ENCODE measurements at places on chromosomes 11 and 22.

- DNase-seq = no peak
These were observed 13.8 kb downstream of the PLXNB2 start for GRCh38 chr22:50293441-50294318.

GRCh38 chr22:31126128-31126868 lies 3.5 kb downstream of the INPP5J start:
- no peak for DNase-seq

GRCh38 chr11:121037016-121037415 lies 13.1 kb downstream of the TBCEL start:
- DNase-seq = no peak

DNA sequence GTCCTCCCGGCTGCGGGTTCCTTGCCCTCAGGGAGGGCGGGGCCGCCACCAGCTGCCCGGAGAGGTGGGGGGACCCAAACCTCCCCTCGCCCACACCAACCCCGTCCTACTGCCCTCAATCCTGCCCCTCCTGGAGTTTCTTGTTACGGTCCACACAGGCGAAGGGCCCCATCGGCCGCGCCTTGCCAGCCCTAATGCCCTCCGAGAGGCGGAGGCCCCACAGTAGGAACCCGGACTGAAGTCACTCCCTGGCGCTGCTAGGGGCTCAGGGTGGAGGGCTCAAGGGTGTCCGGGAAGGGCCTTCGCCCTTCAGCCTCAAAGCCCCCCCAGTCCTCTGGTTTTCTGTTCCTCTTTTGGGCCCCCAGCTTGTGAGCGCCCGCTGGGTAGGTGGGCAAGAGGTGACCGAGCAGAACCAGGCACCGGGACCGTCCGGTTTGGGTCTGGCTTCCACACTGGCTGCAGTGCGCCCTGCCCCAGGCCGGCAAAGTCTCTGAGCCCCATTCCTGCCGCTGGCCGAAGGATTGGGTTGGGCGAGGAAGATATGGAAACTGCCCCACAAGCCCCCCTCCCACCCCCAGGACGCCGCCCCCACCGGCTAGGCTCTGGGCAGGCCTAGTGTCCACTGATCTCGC lies 24.5 kb downstream of the DUSP8 start:
- no peak for DNase-seq

DNA sequence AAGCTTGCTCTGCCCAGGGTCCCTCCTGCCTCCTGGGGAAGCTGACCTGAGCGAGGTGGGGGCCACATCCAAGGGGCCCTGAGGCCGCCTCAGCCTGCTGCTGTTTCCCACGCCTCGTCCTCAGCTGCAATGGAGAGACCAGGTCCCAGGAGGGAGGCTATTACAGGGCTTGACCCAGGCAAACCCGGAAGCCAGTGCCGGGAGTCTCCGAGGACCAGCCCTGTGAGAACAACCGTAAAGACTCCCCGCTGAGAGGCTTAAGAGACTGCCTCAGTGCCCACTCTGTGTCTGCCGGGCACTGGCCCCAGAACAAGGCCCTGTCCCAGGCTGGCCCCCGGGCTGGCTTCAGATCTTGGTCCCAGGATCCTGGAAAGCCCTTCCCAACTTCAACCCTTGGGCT lies 124.3 kb upstream of the FGF3 start:
- no peak for DNase-seq

DNA sequence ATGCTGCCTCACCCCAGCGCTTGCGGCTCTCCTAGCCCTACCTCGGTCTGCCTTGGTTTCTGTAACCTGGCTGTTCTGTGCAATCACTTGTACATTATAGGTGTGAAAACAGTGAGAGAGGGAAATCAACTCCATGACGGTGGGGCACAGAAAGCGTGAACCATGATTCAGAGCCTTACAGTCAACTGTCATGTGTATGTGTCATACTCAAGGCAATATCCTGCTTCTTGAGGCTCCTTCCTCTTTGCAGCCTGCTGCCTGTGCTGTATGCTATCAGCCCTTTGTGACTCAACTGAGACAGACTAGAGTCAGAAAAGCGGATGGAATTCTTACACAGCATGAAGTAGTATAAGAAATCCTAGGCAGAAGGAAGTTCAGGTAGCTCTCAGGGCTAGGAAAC lies 2.1 kb downstream of the NRIP3 start:
- DNase-seq = no peak

- DNase-seq = no peak
These were observed 71.6 kb downstream of the KCNQ1 start for GRCh38 chr11:2516276-2517015.

DNA sequence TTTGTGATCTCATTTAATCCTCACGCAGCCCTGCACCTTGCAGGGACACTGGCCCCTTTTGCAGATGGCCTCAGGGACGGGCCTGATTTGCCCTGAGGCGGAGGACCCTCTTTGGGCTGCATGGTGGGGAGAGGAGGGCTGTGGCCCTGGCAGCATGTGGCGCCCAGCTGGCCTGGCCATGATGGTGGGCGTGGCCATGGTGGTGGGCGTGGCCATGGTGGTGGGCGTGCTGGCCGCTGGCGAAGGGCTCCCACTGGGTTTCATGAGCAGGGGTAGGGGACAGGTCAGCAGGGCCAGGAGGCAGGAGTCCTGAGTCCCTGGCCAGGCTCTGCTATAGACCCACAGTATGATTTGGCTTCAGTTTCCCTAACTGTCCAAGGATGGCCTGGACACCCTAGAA lies 13.1 kb downstream of the WNT11 start:
- no peak for DNase-seq

DNA sequence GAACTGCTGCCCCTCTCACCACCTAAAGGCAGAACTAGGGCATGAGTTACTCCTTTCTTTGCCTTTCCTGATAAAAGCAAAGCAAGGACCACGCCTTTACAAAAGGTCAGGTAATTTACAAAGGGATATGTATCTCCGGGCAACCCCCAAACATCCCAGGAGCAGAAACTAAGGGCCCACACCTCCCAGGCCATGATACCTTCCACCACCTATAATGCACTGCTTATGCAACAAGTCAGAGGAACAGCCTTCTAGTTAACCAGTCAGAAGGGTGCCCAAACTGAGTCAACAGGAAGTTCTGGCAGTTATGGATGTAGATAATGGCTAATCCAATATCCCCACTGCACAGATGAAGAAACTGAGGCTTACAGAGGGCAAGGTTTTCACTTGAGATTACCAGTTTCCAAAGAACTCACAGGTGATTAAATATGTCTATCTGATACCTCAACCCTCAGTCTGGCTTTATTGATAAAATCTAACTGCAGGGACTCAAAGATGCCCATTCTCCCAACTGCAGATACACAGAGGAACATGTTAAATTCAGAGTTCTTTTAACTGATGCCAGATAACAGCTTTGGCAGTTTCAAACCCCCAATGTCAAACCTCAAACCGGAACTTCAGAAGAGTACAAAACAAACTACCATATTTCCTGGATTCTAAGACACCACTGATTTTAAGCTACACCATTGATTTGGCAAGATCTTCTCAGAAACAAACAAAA lies 16.8 kb upstream of the CASTOR1 start:
- no peak for DNase-seq

- no peak for DNase-seq
These were observed 179.2 kb upstream of the MTMR2 start for GRCh38 chr11:96103102-96103501.

DNA sequence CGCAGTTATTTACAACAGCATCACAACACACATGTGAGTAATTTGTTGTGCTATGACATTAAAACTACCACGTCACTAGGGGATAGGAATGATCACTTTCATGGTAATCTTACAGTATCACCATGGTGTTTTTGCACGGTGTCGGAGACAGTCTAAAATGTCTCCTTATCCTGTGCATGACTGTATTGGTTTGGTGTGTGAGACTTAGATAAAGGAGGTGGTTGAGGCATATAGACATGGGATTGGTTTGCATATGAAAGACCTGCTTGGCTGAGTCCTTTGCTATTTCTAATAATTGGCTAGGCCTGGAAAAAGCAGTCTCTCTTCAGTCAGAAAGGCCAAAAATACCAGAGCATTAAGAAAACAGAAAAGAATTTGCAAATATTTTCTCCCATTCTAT lies 30.2 kb downstream of the MSANTD4 start:
- no peak for DNase-seq

GRCh38 chr11:133619973-133620372 lies 87.7 kb upstream of the OPCML start:
- no peak for DNase-seq

DNA sequence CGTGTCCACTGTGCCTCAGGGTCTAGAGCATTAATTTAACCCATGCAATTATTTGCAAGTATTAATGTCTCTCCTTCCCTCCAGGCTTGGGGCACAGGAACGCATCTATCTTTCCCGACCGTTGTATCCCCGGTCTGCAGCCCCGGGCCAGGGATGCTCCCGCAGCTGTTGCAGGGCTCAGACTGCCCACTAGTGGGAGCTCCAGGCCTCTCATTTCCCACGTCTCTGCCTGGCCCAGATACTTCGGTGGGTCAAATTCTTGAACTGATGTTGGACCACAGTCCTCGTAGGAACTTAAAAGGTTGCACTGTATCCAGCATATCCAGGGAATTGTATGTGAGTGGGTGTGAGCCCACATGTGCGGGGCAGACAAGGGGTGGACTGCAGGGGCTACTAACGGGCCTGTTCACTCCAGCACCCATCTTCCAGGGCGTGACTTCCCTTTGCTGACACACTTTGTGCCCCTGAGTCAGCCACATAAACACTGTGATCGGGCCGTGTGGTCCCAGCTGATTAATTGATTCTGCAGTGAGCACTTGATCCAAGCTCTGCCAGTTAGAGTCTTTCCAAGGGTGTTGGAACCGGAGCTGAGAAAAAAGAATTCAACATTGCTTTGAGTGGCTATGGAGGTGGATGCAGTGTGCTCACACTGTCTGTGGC lies 451.3 kb downstream of the TBC1D22A start:
- DNase-seq = no peak

GRCh38 chr11:125275905-125276618 lies 111.5 kb downstream of the PKNOX2 start:
- DNase-seq = no peak

- no peak for DNase-seq
These were observed 17.2 kb upstream of the CD59 start for GRCh38 chr11:33753304-33753967.

DNA sequence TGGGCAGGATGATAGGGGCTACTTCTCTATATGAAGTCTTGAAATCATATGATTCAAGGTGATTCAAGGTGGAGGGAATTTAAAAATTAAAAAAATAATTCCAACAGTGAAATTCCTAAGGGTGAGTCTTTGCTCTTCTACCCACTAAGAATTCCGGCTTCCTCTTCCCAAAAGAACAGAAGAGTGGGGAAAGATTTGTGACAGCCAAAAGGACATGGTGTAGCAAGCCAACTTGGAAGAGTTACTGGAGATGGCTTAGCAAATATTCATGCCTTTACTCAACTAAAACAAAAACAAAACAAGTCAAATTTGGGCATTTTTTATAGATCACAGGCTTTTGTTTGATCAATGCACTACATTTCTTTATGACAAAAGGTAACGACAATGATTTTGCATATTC lies 12.3 kb downstream of the ZBED5 start:
- DNase-seq = no peak

- DNase-seq = peak; percentile 48
These were observed 18.8 kb downstream of the PRPF19 start for GRCh38 chr11:60887556-60887955.

DNA sequence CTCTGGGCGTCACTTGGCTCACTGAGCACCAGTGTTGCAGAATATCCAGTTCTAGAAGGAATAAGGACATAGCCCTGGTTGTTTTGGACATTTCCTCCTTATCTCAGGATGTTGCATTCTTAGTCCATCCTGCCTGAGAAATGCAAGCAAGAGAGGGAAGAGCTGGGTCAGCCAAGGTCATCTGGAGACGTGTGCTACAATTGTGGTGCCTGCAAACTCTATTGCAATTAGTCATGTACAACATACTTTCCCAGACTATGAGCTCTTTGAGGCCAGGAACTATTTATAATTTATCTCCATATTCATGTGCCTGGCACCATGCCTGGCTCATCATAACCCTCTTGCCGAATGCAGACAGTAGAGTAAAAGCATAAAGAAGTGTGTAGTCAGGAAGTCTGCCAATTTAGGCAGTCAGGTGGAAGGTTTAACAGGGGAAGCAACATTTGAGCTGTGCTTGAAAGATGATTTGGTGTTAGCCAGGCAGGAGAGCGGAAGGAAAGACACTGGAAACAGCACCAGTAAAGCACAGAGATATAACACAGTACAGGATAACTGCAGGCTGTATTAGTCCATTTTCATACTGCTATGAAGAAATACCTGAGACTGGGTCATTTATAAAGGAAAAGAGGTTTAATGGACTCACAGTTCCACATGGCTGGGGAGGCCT lies 129.4 kb upstream of the PAX6 start:
- peak; percentile 25 for DNase-seq

DNA sequence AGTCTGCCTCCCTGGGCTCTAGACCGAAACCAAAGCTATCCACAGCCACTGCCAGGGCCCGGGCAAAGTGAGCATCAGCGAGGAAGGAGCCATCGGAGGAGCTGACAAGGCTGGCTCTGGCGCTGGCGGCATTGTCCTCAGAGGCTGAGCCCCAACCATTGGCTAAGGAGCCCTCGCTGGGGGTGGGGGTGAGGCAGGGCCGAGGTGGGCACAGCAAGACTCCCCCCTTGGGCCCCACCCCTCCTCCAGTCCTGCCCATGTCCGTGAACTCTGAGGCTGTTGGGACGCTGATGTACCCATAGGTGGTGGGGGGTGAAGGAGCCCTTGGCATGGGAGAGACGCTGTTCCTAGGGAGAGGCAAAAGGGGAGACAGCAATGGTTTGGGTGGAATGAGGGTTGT lies 11.2 kb downstream of the ROBO4 start:
- no peak for DNase-seq

- DNase-seq = no peak
These were observed 18.6 kb downstream of the POLR3H start for GRCh38 chr22:41525450-41526225.

GRCh38 chr11:130675371-130675821 lies 227.0 kb downstream of the ADAMTS15 start:
- DNase-seq = no peak

DNA sequence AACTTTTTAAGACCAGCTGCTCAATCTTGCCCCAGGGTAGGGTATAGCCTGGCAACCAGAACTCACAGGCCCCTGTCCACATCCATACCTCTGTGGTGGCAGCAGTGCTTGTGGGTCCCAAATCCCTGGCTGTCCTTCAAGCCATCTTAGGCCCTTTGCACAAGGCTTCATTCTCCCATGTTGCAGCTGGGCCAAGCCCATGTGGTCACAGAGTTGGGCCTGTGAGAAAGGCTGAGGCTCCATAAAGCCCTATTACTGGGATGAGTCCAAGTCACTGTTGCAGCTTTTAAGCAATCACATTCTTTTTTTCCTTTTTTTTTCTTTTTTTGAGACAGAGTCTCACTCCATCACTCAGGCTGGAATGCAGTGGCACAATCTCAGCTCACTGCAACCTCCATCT lies 47.9 kb upstream of the SLC25A1 start:
- no peak for DNase-seq

Data from spinal cord (tissue), 10 donors.